A172 (cell line): ENCODE measurements at places on chromosomes 3 and 15.

GRCh38 chr15:97177151-97177577, 783.3 kb upstream of the ARRDC4 start:
- no peak for DNase-seq

- peak; percentile 63 for DNase-seq
Observed at GRCh38 chr3:141959589-141960554, 83.4 kb downstream of the ATP1B3 start.

DNA sequence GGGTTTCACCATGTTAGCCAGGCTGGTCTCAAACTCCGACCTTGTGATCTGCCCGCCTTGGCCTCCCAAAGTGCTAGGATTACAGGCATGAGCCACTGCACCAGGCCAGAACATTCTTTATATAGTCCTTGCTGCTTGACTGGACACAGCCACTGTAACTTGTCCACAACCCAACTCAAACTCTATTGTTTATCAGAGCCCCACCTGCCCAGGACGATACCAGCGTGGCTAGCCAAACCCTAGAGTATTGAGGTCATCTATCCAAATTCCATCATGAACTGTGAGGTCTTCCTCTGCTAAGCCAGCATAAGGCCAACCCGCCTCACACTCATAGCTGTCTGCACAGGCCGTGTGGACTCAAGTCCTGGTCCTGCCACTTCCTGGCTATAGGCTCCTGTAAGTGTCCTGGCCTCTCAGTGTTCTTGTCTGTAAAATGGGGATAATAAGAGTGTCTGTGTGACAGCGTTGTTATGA, 63.9 kb downstream of the DAPK2 start:
- no peak for DNase-seq

- no peak for DNase-seq
Observed at GRCh38 chr15:47384776-47385175, 332.5 kb upstream of the SEMA6D start.

- DNase-seq = no peak
Observed at GRCh38 chr3:106290304-106290997, 421.6 kb upstream of the CBLB start.
